ENCODE measurements at places on chromosomes 1 and 21. TPM values are rescaled to one million over a fixed set of nuclear protein-coding genes. Genes with fewer than 3 reads are reported as not detected.

DNA sequence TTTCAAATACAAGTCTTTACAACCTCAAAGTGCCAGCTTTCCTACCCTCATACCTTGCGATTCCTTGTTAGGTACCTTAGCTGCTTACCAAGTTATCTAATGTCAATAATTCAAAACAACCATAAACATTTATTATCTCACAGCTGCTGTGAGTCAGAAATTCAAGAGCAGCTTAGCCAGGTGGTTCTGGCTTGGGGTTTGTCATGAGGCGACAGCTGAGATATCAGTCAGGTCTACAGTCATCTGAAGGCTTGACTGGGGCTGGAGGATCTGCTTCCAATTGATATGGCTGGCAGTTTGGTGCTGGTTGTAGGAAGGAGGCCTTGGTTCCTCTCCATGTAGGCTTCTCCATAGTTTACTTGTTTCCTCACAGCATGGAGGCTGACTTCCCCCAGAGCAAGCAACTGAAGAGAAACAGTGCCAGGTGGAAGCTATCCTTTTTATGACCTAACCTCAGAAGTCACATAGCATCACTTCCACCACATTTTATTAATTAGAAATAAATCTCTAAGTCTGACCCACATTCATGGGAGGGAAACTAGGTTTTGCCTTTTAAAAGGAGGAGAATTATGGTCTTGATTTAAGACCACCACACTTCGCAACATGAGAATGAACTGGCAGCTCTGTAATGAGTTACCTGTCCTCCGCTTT, 103.3 kb upstream of the FGGY start:
- no peak for DNase-seq

DNA sequence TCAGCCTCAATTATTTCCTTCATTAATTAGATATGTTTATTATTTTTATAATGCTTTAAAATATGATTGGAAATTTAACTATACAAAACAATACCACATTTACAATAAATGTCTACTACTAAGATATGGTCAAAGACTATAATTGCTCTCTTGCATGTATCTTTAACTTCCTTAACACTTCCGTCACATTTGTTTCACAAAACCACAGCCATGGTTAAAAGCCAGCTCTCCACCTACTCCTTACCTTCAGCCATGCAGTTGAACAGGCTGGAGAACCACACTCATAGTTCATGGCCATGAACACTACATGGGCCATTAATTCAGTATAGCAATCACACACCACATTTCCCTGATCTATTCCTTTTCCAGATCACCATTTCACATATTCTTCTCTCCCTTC, 72.2 kb downstream of the NME7 start:
- DNase-seq = no peak

Gene PADI1
- not detected for total RNA-seq

Gene DCLRE1B
- 19.5 TPM for total RNA-seq

GRCh38 chr1:54310439-54311328, 95.5 kb downstream of the SSBP3 start:
- peak; percentile 51 for DNase-seq

Gene RIPPLY3
- not detected for total RNA-seq

Gene PLD5
- not detected for total RNA-seq

Gene KIF21B
- total RNA-seq = 102 TPM

DNA sequence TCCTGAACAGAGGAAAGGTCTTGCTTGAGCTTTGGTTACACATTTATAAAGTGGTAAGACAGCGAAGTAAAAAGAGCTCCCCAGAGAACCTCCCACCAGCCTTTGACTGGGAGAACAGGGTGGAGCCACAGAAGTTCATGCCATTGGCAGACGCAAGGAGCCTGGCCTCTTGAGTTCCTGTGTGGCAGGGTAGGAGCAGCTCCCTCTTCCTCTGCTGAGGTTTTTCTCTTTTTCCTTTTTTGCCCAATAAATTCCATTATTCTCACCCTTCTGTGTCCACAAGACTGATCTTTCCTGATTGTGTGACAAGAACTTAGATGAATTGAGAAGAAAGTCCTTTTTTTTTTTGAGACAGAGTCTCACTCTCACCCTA, 4.3 kb downstream of the THEM4 start:
- DNase-seq = peak; percentile 80

- no peak for DNase-seq
Observed at GRCh38 chr1:226072347-226072746, 9.8 kb downstream of the H3-3A start.

Gene BCAN
- not detected for total RNA-seq

DNA sequence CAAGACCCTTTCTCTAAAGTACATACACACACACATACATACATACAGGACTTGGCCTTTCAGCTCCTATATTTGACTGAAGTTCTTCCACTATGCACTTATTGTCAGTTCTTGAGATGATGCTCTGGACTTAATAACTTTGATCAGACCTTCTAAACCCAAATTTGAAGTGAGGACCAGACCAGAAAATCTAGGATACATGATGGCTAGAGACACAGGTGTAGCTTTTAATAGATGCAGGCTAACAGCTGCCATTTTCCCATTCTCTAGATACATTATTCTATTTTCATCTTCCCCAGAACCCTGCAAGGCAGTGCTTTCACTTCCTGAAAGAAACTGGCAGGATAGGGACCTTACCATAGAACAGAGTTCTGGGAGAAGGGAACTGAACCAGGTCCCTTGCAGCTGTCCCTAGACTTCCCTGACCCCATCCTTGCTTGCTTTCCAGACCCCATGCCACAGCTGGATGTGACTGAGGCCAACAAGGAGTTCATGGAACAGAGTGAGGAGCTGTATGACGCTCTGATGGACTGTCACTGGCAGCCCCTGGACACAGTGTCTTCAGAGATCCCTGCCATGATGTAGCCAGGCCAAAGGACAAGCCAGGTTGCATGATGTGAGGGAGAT, 14.9 kb upstream of the RAB42 start:
- no peak for DNase-seq

Gene UBAP2L
- 201 TPM for total RNA-seq

Gene TRIM17
- total RNA-seq = 2.6 TPM

DNA sequence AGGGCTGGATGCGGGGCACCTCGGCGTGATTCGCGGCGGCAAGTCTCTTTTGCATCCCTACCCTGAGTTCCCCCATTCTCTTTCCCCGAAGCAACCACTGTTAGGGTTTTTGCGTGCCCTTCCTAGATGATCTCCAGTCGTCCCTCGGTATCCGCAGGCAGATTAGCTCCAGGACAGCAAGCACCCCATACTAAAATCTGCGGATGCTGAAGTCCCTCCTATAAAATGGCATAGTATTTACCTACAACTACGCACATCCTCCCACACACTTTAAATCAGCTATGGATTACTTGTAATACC, 22.8 kb upstream of the CFAP126 start:
- DNase-seq = no peak

- no peak for DNase-seq
Observed at GRCh38 chr21:44800971-44801467, 601 bp downstream of the UBE2G2 start.

DNA sequence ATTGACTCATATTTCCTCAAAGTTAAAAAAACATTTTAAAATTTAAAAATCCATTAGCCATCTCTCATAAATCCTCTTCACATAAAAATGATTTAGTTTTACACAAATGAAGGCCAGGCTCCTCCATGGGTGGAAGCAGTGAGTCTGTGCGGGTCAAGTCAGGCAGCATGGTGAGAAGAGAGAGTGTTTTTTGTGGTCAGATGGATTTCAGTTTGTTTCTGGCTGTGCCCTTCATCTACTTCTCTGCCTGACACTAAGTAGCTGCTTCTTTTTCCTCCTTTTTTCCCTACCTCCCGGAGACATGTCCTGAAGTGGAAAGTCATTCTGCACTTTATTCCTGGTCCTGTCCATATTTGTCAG, 10.3 kb downstream of the PLA2G4A start:
- no peak for DNase-seq

GRCh38 chr1:58013237-58013636, 533.3 kb downstream of the OMA1 start:
- DNase-seq = no peak

Gene ZNF669
- total RNA-seq = 9.2 TPM

DNA sequence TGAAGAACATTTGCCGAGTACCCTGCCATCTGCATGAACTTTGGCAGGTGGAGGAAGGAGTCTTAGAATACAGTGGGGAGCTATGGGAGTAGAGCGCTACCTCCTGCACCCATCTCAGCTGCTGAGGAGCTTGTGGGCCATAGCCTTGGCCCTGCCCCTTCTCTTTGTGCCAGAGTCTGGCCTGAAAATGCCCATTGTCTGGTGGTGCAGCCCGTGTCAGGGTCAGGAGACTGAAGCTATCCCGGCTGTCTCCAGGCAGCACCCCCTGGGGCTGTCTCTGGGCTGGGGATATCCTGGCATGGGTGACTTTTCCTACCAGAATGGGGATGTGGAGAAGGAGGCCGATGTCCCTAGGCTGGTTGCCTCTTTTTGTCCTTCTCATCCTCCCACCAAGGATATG, 7.3 kb downstream of the IPO13 start:
- no peak for DNase-seq

Gene PDZK1IP1
- total RNA-seq = not detected

DNA sequence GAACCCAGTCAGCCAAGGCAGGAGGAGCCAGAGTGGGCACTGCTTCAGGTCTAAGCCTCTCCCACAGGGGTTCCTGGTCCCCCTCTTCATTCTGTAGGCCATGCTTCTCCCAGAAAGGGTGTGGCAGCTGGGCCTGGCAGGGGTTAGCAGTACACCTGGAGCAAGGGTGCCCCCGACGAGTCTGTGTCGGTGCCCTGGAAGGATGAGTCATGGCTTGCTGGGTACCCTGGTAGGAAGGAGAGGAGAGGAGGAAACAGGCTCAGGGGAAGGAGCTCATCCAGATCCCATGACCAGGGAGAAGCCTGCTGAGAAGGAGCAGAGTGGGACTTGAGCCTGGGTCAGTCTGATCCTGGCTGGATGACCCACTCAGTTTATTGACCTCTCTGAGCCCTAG, 10.3 kb downstream of the KDF1 start:
- DNase-seq = no peak

Gene CHI3L1
- not detected for total RNA-seq

GRCh38 chr1:237759377-237759776, 131.3 kb downstream of the ZP4 start:
- DNase-seq = no peak

- DNase-seq = no peak
Observed at GRCh38 chr1:38041936-38042834, 4.4 kb downstream of the POU3F1 start.

Data from activated CD8-positive, alpha-beta memory T cell treated with anti-CD3 and anti-CD28 coated beads, Interleukin-2, amount 10 ng/mL, durations not matched to agents 7 days and 5 days (primary cell).